ENCODE measurements at places on chromosomes 5 and 9.

GRCh38 chr5:58185801-58186200 is 274.1 kb downstream of the PLK2 start:
- peak; percentile 6 for DNase-seq

DNA sequence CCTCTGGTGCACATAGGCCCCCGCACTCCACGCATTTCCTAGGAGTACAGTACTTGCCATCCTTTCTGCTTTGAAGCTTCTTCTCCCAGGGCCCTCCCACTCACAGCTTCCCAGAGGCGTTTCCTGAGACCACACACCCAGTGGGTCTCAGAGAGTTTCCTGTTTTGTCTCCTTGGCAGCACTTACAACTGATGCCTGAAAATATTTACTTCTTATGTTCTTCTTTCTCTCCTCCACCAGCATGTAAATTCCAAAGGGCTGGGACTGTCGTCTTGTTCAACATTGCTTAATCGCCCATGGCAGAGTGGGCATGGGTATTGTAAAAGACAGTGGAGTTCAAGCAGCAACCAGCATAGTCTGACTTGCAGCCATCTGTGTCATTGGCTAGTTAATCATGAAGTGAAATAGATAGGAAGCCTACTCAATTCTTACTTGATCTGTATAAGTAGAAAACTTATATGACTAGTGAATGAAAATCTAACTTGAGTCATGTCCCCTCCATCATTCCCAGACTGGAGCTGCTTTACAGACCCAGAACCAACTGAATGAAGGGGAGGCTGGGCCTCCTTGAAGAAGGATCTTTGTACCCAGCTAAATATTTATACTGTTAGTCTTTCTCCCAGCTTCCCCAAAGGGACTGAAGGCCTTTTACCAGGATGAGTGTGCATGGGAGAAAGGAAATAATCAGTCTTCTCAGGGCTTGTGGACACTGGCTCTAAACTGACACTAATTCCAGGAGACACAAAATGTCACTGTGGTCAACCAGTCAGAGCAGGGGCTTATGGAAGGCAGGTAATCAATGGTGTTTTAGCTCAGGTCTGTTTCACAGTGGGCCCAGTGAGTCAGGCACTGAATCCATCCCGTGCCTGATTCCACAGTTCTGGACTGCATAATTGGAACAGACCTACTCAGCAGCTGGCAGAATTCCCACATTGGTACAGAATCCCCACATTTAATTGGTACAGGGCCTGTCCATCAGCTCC is 116.4 kb downstream of the SV2C start:
- DNase-seq = no peak

- no peak for DNase-seq
These were observed 34.1 kb downstream of the PTCH1 start for GRCh38 chr9:95482621-95483020.

GRCh38 chr9:77544546-77544945 is 103.6 kb downstream of the GNA14 start:
- no peak for DNase-seq

- no peak for DNase-seq
These were observed 52.6 kb upstream of the CXCL14 start for GRCh38 chr5:135631391-135631790.

DNA sequence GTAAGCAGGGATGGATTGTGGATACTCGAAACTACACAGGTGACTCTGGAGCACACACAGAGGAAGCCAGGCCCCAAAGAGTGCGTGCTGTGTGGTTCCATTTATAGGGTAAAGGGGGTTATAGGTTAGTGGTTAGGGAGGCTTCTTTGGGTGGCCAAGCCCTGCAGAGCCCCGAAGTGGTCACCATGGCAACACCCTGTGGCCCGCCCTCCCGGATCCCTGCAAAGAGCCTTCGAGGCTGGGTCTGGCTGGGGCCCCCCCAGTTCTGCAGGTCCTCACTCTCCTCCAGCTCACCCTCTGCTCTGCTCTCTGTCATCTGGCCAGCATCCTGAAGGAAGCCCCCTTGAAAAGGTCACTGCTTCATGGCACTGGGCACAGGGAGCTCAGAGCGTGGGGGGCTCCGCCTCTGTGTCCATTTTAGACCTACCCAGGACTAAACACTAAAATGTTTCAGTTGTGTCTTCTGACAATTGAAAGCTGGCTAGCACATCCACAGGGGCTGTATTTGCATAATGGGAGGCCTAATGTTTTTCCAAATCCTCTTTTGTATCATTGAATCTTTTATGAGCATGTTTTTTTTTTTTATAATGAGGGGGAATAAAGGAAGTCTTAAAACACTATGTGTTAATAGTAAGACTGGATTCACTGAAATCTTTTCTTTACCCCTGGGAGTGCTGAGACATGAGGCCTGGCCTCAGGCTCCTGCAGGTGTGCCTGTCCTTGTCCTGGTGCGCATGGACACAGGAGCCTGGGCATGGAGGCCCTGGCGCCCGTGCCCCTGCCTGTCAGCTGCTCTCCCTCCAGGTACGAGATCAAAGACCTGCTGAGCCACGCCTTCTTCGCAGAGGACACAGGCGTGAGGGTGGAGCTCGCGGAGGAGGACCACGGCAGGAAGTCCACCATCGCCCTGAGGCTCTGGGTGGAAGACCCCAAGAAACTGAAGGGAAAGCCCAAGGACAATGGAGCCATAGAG is 55.3 kb downstream of the WNK2 start:
- no peak for DNase-seq

GRCh38 chr5:178542455-178542854 is 47.7 kb downstream of the COL23A1 start:
- no peak for DNase-seq

- no peak for DNase-seq
These were observed 38.7 kb upstream of the SH3PXD2B start for GRCh38 chr5:172493002-172493401.

- no peak for DNase-seq
These were observed 15.4 kb downstream of the AGXT2 start for GRCh38 chr5:35032356-35032755.

All from Calu3 (cell line).